ENCODE measurements at places on chromosomes 11 and 22.

- no peak for DNase-seq
Measured at GRCh38 chr11:65224930-65225278, 36.9 kb upstream of the POLA2 start.

DNA sequence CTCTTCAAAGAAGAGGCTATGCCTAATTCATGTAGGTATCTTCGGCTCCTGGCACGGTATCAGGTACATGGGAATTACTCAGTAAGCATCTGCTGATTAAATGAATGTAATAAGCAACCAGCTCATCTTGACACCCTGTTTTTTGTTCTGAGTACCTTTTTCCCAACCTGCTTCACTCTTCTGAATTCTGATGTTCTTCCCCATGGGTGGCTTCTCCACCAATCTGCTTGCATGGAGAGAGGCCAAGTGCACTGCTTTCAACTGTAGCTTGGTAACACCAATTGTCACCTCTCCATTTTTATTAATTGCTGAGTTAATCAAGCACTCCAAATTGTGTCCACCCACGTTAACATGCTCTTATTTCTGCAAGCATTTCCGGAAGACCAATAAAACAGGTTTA lies 40.5 kb downstream of the LARGE1 start:
- DNase-seq = no peak

DNA sequence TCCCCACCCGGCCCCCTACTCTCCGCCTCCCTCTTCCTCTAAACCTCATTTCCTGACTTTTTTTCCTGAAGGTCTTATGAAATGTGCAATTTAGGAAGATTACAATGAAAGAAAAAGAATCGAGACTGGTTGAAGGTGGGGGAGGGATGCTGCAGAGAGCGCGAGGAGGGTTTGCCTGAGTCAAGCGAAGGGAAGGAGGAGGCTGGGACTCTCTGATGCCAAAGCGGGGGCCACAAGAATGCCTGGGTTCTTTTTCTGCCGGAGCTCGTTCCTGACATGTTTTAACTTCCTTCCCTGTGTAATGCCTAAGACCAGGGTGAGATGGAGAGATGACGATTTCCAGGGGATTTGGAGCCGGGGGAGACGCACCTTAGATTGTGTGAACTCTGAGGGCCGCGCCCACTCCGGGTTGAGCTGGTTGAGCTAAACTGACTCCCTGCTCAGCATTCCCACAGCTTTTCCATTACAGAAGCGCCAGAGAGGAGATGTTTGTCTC lies 270.5 kb upstream of the SORL1-AS1 start:
- no peak for DNase-seq

DNA sequence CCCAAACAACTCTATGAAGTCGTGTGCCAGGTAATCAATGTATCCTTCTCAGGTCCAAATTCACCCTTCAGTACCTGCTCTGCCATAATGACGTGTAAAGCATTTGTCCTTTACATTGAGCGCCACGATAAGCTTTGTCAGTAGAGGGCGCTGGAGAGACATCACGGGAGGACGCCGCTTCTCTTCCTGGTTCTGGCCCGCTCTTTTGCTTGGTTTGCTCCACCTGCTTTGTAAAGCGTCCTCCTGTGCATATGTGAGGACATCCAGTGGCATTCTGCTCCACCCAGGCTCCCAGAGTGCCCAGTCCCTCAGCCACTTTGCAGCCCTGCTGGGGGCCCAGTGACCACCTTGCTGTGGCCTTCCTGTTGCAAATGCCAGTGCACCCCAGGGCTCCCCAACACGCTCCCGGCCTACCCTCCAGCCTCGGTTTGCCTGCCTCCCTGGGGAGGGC lies 61.1 kb downstream of the WT1 start:
- peak; percentile 42 for DNase-seq

DNA sequence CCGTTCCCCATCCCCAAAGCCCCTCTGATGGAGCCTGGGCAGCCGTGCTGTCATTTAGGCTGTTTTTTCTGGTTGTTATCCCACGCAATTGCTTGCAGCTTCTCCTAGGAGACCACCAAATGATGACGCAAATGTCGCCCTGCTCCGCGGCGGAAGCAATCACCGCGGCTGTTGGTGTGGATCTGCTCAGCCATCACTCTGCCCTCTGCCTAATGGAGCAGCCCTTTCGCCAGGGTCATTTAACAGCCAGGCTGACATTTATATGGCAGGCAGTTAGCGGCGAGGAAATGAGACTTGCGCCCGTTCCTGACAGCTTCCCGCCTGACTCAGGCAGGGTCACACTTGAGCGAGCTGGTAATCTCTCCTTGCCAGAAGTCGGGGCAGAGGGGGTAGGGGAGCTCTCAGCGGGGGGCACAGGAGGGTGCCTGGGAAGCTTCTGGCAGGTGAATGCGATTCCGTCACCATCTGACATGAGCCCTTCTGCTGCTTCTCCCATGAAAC lies 97.9 kb upstream of the RTL6 start:
- no peak for DNase-seq

GRCh38 chr11:12600829-12601228 lies 73.4 kb upstream of the TEAD1 start:
- no peak for DNase-seq

DNA sequence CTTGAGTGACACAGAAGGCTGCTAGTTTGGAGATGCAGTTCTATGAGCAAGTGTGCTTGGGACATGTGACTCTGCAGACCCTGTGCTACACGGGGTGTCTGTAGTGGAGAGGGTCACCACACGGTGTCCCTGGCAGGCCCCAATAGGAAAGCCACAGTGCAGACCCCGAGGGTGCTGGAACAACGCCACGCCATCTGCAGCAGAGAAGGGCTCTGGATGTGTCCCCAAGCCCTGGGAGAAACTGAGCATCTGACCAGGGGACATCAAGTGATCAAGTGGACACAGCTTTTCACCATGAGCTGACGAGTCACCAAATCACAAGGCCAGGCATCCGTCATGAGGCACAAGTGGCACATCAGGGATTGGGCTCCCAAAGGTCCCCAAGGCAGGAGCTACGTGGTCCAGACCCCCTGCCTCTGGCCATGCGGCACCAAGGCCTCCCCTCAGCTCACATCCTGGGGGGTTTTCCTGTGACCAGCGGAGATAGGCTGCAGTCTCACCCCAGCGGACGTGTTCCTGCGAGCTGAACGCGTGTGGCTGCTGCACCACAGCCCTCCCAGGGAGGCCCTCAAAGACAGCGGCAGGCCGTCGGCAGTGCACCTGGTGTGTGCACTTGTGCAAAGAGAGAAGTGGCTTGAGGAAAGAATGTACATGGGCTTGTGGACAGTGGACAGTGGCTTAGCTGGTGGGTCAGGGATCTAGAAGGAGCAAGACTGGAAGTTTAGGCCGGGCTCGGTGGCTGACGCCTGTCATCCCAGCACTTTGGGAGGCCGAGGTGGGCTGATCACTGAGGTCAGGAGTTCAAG lies 96.7 kb downstream of the RPS6KA4 start:
- no peak for DNase-seq

- no peak for DNase-seq
Measured at GRCh38 chr11:45860764-45861510, 13.7 kb downstream of the CRY2 start.

DNA sequence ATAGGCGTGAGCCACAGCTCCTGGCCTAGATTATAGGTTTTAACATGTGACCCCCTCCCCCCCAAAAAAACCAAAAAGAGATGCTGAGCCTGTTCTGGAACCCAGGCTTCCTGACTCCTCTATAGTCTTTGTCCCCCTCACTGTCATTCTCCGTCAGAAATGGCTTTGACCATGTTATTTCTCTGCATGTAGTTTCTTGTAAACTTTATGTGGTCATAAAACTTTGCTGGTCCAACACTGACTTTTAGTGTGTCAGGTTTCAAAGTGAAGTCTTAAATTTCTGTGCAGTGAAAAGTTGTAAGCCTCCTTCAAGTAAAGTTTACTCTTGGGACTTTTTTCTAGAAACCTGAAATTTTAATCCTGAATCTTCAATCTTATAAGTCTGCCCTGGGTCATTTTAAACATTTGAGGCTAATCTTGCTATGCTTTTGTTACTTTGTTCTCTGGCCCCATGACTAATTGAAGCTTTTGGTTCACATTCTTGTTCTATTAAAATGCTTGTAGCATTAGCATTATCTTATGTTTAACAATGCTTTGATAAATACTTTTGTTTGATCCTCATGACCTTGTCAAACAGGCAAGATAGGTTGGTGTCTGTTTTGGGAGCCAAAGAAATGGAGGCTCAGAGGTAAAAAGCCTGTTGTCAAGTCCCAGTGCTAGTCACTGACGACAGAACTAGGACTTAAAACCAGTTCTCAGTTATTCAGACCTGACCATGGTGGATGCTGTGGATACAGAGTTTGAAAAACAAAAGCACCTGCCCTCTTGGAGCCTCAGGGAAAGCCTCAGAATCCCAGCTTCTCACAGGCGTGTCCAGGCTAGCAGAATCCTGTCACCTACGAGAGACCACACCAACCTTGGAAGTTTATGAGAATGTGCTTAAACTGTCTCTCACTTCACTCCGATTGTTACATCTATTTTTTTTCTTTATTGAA lies 87.7 kb upstream of the HORMAD2 start:
- DNase-seq = no peak

- DNase-seq = no peak
Measured at GRCh38 chr11:7630002-7630401, 43.3 kb downstream of the CYB5R2 start.

DNA sequence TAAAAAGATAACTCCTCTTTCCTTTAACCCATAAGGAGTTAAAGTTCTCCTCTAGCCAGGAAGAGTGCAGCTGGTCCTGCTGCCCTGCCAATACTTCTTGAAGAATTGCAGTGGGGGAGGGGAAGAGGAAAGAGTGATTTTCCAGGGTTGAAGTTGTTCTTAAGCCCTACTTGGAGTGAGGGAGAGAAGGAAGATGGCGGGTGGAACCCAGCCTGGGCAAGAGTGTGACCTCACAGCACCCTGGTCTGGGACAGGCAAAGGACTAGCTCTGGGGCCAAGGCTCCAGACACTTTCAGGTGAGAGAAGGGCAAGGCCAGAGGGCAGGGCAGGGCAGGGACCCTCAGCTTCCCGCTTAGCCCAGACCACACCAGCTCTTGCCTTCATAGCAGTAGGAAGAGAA lies 6.6 kb downstream of the TNKS1BP1 start:
- no peak for DNase-seq

GRCh38 chr11:9201372-9202162 lies 63.6 kb downstream of the DENND5A start:
- no peak for DNase-seq

DNA sequence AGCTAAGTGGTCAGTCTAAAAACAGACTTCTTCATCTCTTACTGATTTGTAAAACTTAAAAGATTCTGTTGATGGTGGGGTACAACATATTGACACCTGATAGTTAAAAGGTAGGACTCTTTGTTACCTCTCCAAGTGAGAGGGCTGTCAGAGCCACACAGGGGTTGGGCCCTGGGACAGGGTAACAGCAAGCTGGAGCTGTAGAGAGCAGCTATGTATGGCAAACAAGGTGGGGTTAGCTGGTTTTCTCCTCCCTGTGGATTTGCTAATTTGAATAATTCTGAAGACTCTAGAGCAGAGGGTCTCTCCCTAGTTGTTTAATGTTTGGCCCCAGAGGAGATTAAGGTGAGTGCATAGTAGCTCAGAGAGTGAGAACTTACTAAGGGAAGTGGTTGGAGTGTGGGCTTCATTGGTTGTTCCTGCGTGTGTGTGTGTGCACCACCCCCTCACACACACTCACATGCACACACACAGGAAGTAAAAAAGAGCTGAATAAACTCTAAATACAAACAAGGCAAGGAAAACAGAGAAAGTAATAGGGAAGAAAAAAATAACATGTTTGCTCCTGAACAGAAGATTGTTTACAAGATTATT lies 9.2 kb upstream of the GAS2 start:
- DNase-seq = no peak

GRCh38 chr11:76788661-76789442 lies 5.7 kb downstream of the TSKU start:
- no peak for DNase-seq

- no peak for DNase-seq
Measured at GRCh38 chr22:39229688-39230260, 15.0 kb downstream of the PDGFB start.

- DNase-seq = no peak
Measured at GRCh38 chr11:10979529-10979928, 121.7 kb upstream of the ZBED5 start.

DNA sequence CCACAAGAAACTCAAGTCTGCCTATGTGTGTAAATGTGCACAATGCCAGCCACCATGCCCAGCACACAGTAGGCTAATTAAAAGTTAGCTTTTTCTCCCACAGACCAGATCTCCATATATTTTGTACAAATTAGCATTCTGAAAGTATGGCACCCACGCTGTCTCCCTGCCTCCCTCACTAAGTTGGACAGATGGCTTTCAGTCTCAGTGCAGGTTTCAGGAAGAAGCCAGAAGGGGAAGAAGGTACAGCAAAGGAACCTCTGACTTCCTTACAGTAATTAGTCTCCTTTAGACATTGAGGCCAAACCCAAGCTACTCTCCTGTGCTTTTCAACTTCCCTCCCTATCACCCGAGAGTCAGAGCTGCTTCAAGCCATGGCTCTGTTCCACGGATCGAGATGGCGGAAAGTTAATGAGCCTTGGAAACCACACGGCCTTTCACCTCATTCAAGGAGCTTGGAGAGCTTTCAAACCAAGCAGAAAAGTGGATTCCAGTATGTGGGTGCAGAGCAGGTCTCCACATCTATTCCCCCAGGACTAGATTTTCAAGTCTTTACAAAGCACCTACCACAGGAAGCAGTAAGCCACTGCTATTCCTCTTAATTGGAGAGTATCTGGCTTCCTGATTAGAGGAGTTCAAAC lies 221.1 kb upstream of the NARS2 start:
- no peak for DNase-seq

GRCh38 chr22:27296091-27296675 lies 505.4 kb downstream of the MN1 start:
- DNase-seq = no peak

- no peak for DNase-seq
Measured at GRCh38 chr11:128733440-128734102, 39.7 kb downstream of the FLI1 start.

- DNase-seq = no peak
Measured at GRCh38 chr11:113828191-113828590, 47.2 kb downstream of the USP28 start.

GRCh38 chr11:33664827-33665226 lies 35.8 kb downstream of the C11orf91 start:
- DNase-seq = no peak

DNA sequence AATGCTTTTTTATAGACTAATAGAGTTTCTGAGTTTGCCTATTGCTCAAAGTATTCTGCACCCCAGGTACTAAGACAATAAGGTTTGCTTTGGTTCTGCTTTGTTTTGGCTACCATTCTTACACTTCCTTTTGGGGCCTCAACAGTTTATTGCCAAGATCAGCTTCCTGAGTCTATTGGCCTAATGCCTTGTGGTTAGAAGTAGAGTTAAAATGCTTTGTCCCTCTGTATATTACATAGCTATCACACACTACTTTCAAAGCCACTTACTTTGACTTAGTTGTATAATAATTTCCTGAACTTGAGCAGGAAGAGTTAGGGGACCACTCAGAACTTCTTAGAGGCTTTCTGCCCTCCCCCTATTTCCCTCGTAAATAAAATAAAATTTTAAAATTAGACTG lies 96.5 kb downstream of the DLG2 start:
- DNase-seq = no peak
